ENCODE measurements at places on chromosomes 1 and 21.
A peak's percentile ranks its signal among the peaks of the same experiment; 100 is the strongest.

DNA sequence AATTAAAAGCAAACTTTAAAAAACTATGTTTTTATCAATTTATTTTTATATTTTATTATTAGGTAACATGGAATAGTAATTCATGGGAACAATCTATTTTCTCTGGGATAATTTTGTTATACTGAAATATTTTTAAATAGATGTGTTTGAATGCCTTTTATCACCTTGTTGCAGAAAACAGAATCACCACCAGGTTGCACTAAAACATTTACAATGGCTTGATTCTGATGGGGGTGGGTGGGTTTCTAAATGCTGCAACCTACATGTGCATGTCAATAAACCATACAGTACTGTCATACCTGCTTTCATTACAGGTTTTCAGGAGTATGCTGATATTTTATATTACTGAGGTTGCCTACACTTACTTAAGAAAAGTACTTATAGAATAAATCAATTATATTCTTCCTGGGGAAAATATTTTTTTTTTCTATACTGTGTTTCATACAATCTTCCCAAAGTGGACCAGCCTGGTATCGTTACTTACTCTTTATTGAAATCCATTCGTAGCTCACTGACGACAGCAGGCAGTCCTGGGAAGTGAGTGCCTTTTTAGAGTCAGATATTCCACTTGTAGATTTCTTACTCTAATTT is 132.8 kb downstream of the PTPRC start:
- DNase-seq: peak; percentile 71

DNA sequence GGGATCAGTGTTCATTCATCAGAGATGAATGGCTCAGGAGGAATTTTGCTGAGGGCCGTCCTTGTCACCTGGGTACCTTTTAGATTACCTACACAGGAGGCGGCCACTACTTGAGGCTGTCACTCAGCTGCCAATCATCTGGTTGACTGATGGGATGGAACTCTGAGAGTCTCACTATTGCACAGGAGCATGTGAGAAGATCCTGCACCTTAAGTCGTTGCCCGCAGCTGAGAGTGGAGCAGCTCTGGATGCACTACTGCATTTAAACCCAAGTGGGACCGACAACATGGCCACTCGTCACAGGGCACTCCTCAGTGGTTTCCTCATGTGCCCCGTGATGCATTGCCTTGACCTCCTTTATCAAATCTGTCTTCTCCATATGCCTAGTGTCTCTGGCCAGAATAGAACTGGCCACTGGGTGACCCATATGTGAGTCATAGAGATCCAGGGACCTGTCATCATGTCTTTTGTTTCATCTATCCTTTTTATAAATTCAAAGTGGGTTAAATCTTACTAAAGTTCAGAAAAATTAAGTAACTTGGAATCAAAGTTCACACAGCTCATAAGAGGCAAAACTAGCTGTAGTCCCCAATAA is 165.5 kb downstream of the ZSCAN20 start:
- no peak for DNase-seq

DNA sequence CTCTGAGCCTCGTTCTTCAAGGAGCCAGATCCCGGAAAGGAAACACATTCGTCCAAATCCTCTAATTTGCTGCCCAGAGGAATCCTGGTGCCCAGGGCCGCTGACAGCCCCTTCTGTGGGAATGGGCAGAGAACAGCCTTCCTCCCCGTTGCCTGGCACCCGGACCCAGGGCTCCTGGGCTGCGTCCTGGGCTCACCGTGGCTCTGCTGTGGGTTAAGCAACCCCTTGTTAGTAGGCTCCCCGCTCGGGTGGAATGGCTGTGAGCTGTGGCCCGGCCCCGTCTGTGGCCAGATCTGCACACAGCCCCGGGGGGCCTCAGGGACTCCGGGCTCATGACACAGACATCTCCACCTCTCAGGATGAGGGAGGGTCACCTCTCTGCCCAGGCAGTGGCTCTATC is 122.9 kb upstream of the ARHGEF16 start:
- no peak for DNase-seq

GRCh38 chr1:21200767-21201166 is 24.1 kb upstream of the EIF4G3 start:
- no peak for DNase-seq

DNA sequence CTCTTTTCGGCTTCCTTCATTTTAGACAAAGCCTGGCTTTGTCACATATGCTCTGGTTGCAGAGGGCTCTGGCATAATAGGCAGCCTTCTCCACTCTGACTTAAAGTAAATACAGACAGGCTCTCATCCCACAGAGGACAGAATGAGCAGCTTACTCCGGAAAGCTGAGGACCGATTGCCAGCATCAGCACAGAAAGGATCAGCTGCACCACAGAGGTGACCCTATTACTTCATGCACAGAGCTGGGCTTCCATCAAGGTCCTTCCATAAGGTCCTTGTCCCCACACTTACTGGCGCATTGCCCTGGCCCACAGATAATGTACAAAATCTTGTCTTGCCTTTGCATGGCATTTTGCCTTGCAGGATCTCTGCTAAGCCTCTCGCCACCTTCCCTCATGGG is 67.6 kb downstream of the SEC16B start:
- DNase-seq: no peak

DNA sequence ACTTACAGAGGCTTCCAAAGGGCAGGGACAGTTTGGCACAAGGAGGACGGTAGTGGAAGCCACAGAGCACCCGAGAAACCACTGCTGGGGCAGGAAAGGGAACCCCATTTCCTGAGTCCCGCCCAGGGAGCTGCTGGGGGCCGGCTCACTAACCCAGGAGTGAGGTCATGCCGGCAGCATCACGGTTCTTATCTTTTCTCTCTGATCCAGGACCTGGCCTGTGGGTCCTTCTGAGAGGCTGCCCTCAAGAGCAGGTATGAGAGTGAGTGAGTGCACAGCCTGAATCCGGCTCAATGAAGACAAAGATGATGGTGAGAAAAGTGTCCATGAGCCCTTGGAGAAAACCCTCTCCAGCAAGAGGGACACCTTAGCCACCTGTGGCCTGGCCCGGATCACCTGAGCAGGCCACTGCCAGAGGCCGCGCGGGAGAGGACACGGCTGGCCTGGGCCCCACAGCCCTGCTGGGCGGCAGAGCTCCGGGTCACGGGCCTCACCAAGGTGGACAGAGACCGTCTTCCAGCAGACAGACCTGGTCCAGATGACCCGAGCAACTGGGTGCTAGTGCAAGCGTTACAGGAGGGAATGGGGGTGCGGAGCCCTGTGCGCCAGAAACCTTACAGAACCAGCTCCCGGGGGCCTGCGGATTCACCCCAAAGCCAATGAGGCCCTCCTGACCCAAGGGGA is 94.9 kb downstream of the RIPK4 start:
- no peak for DNase-seq

- DNase-seq: no peak
Measured at GRCh38 chr1:39404876-39405275, 86.6 kb upstream of the BMP8A start.

- DNase-seq: no peak
Measured at GRCh38 chr21:31524140-31524539, 135.4 kb upstream of the SOD1 start.

DNA sequence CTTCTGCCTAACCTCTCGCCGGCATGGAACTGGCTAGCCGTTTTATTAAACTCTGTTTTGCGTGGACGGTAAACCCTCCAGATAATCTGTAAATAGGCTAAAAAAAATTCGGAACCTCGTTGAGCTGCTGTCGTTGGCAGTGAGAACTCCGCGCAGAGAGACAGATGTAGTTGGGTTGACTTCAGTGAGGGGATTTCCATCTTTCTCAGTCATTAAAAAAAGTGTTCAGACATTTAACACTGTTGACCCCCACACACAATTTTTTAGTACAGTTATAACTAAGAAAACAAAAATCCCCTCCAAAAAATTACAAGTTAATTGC is 464 bp downstream of the PARK7 start:
- no peak for DNase-seq

- no peak for DNase-seq
Measured at GRCh38 chr1:27106561-27107323, 48.2 kb downstream of the SLC9A1 start.

- peak; percentile 14 for DNase-seq
Measured at GRCh38 chr1:222464841-222465210, 83.1 kb downstream of the HHIPL2 start.

GRCh38 chr21:22710721-22711120 is 1712.5 kb downstream of the NCAM2 start:
- DNase-seq: no peak

- no peak for DNase-seq
Measured at GRCh38 chr1:93667642-93668041, 14.0 kb downstream of the BCAR3 start.

DNA sequence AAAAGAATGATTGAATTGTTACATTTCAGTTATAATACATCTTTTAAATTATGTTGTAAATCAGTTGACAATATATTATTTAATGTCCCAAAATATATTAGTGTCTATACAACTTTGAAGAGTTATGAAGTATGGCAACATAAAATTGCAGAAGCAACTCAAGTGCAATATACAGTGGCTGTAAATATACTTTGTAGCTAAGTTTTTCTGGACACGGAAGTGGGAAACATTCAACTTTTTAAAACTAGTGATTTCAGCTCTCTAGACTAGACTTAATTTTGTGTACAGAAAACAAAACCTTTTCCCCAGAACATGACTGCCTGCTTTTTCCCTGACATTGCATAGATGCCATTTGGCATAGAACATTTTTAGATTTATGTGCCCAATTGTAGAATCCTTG is 29.5 kb upstream of the ABCG1 start:
- no peak for DNase-seq

- DNase-seq: no peak
Measured at GRCh38 chr1:31509124-31510072, 66.9 kb upstream of the TINAGL1 start.

- DNase-seq: no peak
Measured at GRCh38 chr1:94079080-94079940, 41.6 kb downstream of the ABCA4 start.

- DNase-seq: no peak
Measured at GRCh38 chr1:233281711-233282581, 13.6 kb downstream of the PCNX2 start.

GRCh38 chr1:29698033-29698432 is 461.7 kb downstream of the PTPRU start:
- peak; percentile 63 for DNase-seq

DNA sequence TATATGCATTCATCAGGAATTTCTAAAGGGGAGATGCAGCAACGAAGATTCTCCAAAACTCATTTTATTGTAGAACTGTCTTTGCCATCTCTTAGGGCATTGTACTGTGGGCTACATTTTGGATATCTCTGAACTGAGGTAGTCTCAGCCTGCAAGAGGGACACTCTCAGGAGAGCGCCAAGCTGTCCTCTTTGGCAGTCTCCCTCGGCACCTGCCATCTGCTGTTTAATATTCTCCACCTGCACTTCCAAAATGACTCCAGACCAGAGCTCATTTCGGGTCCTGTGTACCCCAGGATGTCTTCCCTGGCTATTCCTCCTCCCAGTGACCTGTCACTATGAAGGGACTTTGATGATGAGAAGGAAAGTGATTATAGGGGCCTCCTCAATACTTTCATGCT is 356.3 kb upstream of the C1orf174 start:
- DNase-seq: no peak

DNA sequence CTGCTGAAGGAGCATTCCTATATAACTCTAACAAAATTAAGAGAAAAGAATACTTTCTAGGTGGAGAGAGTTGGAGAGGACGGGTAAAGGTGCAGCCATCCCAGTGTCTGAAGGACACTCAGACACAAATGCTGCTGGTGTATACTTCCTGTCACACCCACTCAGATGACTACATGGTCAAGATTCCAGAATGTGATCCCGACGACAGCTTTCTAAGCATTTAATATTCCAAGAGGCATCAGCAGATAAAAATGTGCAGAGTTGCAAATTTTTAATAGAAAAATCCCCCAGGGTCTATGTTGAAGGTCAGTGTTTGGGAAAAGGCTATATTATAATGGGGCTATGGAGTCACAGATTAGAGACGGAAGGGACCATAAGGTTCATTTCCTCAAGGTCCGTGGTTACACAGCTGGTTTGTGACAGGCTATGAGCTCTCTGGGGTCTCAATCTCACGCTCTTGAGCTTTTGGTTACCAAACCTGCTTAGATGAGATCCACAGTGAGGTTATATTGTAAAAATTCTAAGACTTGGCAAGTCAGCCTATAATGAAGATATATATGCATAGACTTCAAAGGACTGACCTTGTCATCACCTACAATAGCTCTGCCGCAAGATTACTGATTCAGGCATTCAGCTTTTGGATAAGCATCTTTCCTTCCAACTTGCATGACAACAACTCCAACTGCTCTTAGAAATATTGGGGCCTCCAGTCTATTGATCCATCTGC is 35.1 kb downstream of the ZNF281 start:
- no peak for DNase-seq

- DNase-seq: no peak
Measured at GRCh38 chr1:172469717-172470116, 25.8 kb upstream of the PIGC start.

DNA sequence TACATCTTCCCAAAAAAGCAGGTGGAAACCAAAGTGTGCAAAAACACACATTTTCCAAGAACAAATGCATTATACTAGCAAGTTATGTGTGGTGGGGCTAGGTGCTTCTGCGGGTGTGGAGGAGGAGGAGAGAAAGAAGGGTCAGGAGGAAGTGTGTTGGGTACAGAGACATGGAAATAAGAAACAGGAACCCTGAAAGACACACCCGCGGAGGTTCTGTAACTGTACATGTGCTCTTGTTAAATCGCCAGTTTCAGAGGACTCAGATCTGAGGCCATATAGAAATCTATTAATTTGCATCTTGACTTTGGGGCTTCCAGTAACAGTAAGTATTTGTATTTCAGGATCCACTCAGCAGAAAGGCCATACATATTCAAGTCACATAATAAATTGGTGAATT is 30.9 kb downstream of the ERG start:
- no peak for DNase-seq

DNA sequence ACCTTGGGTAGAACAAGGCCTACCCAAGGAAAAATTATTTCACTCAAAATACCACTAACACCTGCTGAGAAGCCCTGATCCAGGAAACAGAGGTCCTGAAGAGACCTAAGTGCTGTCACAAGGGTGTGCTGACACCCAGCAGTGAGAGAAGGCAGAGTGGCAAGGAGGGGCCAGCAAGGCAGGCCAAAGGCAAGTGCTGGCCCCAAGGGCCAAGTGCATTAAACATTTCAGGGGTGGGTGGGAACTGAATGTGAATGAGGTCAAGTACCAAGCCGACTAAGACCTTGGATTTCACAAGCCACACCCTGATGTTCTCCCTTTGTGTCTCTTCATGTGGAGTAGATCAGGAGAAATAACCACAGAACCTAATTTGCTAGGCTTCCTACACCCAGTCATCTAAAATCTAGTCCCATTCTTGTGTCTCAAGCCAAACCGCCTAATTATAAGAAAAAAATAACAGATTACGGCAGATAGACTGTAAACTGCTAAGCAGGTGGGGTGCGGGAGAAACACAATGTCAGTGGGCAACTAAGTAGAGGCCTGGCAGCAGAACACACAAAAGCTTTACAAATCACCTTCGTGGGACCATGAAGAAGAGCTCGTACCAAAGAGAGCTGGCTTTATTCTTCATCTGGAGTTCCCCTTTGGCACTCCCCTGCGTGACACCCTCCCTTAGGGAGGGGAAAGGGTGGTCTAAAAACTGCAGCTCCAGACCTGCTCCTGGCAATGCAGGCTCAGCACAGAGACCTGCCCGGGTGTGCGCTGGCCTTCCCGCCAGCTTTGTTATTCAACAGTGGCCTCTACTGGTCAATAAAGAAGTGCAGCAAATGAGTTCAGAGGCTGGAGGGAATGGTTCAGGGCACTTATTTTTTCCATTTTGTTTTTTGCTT is 8.7 kb downstream of the UBE2G2 start:
- DNase-seq: peak; percentile 68
